ENCODE measurements at places on chromosomes 13 and 19.
A peak's percentile ranks its signal among the peaks of the same experiment; 100 is the strongest.

- DNase-seq, result no peak
Observed at GRCh38 chr13:20441879-20442278, 83.8 kb downstream of the CRYL1 start.

GRCh38 chr19:4709440-4710280, 14.0 kb downstream of the DPP9 start:
- no peak for DNase-seq

- no peak for DNase-seq
Observed at GRCh38 chr13:88707646-88708045, 1036.5 kb downstream of the SLITRK5 start.

GRCh38 chr19:5867201-5868136, 2.9 kb downstream of the FUT5 start:
- DNase-seq, result no peak

- no peak for DNase-seq
Observed at GRCh38 chr13:86559901-86560300, 760.7 kb upstream of the SLITRK6 start.

GRCh38 chr19:40356681-40357595, 8.4 kb downstream of the PLD3 start:
- no peak for DNase-seq

DNA sequence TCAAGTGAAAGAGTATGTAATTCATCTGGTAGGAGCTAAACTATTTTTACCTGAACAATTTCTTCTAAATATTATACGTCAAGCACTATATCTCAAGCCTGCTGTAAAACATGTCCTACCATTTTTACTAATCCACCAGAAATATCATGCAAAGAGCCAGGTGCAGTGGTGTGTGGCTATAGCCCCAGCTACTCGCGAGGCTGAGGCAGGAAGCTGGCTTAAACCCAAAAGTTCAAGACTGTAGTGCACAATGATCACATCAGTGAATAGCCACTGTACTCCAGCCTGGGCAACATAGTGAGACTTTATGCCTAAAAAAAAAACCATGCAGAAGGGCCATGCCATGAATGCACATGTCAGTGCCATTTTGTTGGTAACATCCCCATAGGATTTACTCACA, 20.7 kb upstream of the CLN5 start:
- DNase-seq, result no peak

- DNase-seq, result peak; percentile 53
Observed at GRCh38 chr13:48505597-48506091, 27.2 kb downstream of the RCBTB2 start.

GRCh38 chr13:111486801-111487200, 166.4 kb downstream of the TEX29 start:
- no peak for DNase-seq

DNA sequence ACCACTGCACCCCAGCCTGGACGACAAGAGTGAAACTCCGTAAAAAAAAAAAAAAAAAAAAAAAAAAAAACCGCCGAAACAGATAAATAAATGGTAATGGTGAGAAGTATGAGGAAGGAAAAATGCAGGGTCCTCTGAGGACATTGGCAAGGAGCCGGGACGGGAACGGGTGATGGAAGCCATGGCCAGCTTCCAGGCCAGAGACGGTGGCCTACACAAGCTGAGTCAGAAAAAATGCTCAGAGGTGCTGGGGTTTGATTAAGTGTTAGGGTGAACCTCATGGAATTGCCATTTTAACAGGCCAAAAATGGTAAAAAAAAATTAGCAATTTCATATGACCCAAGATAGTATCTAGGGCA, 866 bp upstream of the ZSWIM4 start:
- DNase-seq, result no peak

DNA sequence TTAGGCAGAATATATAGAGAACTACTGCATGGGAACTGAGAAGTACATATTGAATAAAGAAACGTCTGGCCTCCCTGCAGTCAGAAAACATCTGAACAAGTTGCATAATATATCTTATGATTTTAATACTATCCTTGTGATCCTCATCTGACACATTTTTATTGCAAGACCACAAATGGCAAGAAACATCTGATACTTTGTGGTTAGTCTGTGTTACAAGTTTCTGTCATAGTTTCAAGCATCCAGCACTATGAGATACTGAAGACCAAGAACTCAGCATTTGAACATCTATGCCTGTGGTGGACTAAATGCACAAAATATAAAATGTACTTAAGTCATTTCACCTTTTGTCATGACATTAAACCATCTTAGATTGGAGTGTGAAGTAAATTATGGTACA, 1175.8 kb upstream of the MIR17HG start:
- no peak for DNase-seq

DNA sequence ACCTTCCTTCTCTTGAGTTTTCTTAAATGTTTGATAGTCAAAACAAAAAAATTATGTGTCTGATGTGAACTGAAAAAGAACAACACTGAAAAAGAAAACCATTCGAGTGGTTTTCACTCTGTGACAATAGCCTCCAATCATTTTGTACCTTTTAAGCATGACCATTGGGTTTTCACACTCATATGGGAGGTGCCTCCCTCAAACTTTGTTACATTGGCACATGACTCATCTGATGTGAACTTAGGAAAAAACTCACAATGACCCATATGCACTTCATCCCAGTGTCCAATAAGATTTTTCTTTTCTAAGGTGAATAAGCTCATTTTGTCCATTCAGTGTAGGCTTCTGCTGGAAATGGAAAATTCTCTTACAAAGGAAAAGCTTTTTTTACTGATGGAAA, 66.6 kb upstream of the XPO4 start:
- no peak for DNase-seq

DNA sequence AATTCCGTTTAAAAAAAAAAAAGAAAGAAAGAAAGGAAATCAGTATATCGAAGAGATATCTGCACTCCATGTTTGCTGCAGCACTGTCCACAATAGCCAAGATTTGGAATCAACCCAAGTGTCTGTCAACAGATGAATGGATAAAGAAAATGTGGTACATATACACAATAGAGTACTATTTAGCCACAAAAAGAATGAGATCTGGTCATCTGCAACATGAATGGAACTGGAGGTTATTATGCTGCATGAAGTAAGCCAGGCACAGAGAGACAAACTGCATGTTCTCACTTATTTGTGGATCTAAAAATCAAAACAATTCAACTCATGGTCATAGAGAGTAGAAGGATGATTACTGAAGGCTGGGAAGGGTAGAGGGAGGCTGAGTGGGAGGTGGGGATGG, 16.3 kb downstream of the ZNF565 start:
- no peak for DNase-seq

DNA sequence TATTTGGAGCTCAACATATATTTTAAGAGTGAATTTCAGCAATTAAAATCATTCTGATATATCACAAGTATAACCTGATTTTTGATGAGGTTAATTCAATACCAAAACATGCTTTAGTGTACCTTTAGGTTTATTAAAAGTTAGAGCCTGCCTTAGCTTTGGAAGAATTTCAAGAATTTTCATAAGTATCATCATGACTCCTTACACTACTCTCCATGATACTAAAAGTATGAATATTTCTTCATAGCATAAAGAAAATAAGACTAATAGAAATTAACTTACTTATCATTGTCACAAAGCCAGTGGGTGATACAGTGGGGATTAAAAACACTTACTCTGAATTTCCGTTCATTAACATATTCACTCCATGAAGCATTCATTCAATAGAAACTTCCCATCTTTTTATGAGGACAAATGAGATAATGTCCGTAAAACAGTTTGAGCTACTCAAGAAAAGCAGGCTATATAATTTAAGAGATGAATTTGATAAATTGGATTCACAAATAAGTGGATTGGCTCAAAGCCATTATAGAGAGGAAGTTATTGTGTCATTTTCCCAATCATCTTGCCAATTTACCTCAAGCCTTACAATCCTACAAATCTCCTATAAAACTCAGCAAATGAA, 214.0 kb downstream of the PCDH9 start:
- no peak for DNase-seq

DNA sequence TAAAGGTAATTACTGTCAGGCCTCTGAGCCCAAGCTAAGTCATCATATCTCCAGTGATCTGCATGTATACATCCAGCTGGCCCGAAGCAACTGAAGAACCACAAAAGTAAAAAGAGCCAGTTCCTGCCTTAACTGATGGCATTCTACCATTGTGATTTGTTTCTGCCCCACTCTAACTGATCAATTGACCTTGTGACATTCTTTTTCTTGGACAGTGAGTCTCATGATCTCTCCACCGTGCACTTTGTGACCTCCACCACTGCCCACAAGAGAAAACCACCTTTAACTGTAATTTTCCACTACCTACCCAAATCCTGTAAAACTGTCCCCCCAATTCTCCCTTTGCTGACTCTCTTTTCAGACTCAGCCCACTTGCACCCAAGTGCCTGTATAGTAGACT, 17.2 kb upstream of the CXCL17 start:
- no peak for DNase-seq

DNA sequence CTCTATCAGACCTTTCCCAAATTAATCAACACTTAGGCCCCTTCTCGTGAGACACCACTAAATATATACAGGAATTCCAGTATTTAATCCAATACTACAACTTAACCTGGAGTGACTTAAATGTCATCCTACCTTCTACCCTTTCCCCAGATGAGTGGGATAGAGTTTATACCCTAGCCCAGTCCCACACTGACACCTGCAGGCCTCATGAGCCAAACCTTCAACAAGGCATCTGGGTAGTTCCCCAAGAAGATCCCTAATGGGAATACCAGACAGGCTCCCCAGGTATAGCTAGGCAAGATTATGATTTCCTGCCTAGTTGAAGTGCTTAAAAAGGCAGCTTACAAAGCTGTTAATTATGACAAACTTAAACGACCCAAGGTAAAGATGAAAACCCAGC, 15.9 kb downstream of the ZNF83 start:
- no peak for DNase-seq

GRCh38 chr13:107407074-107407473, 808.3 kb downstream of the LIG4 start:
- DNase-seq, result no peak

- DNase-seq, result no peak
Observed at GRCh38 chr19:36120092-36120983, 5.1 kb downstream of the TBCB start.
